CD4-positive, alpha-beta T cell treated with Interferon gamma for 1 hour (primary cell): ENCODE measurements at places on chromosomes 4 and X.

DNA sequence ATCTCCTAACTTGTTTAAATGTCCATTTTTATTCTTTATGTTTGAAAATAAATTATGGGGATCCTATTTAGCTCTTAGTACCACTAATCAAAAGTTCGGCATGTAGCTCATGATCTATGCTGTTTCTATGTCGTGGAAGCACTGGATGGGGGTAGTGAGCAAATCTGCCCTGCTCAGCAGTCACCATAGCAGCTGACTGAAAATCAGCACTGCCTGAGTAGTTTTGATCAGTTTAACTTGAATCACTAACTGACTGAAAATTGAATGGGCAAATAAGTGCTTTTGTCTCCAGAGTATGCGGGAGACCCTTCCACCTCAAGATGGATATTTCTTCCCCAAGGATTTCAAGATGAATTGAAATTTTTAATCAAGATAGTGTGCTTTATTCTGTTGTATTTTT lies 27.6 kb downstream of the NUDT6 start:
- DNase-seq = no peak

DNA sequence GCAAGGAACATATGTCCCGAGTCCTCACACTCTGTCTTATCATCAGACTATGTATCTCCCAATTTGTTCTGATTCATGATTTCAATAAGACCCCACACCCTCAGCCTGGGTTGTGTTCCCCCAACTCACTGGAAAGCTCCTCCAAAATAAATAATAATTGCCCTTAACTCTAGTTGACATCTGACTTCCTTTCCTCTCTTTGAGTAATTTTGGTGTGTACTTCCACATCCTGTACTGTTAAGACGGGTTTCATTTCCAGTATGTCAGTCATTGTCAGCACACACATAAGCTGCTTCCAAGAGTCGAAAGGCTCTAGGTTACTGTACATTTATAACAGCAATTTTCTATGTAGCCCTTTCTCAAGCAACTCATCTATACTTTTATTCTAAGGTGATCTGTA lies 52.2 kb upstream of the C1QTNF7 start:
- DNase-seq = no peak

DNA sequence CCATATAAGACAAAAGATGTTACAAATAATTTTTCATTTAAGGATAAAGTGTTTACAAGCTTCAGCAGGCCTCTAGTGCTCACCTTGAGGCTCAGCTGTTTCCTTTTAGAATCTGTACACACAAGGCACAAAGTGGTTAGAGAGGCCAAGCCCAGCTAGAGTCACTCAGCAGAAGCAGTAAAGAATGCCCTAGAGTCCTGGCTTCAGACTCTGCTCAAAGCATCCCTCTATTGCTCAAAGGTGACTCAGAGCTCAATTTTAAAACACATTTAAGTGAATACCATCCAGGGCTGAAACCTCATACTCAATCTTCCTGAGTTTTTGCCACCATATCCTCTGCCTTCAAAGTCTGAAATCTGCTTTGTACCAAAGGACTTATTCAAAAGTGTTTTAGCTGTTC lies 22.6 kb upstream of the PHF8 start:
- no peak for DNase-seq

- no peak for DNase-seq
Measured at GRCh38 chr4:169341490-169341889, 70.7 kb upstream of the SH3RF1 start.
